ENCODE measurements at places on chromosomes 11 and 22.

DNA sequence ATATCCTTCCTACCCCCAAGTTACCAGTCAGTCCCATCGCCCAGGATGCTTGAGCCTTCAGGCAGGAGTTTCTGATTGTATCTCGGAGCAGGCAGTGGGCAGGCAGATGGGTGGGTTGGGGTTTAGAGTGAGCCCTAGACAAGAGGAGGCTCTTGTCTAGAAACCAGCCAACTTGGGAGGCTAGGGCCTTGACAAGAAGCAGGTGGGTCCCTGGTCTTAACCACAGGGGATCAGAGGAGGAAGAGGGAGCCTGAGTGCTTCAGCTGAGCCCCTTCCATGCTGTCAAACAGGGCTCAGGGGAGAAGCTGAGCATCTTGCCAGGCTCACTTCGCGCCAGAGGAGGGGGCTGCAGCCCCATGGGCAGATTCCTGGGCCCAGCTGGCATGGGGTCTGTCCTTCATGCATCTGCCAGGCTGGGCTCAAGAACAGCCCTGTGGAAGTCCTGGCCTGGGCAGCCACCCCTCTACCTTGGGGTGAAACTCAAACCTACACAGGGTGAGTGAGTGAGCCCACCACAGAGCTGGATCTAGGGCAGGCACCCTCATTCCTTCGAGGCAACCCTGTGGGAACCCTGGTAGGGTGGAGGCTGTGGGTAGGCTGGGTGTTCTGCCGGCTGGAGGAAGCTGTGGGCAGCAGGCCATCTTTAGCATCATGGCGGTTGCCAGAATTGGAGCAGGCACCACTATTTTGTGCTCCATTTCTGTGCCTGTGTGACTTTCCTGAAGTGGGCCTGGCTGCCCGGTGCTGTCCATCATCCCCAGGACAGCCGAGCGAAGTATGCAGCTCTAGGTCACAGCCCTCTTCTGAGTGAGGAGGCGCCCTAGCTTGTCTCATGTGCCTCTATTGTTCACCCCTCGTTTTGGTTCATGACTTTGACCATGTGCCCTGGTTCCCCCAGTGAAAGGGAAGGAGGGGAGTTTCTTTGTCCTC, 108.1 kb downstream of the MORC2 start:
- peak; percentile 5 for DNase-seq

DNA sequence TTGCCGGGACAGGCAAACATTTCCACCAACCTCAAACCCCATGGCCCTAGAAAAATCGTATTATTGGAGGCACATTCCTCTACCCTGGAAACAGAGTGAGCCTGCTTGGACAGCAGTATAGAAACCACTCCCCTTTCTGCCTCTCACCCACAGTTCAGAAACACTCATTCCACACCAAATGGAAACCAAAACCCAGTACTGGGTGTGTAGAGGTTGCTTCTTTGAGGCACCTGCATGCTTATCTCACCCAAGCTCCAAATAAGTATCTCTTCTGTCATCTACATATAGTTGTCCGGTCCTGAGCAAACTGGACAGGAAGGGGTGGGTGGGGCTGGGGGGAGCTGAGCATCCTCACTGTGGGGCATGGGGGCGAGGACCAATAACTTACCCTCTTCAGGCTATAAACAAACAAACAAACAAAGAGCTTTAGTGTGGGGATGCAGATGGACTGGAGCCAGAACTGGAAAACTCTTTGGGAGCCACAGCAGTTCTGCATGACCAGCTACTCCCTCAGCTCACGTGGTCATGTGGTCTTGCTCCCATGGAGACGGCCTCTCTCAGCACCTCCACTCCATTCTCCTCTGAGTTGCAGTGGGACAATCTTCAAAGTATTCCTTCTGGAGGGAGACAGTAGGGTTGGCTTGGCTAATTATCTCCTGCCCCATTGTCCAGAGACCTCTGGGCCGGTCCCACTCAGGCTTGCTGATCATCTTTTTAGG, 1.0 kb upstream of the PLAAT2 start:
- DNase-seq = no peak

DNA sequence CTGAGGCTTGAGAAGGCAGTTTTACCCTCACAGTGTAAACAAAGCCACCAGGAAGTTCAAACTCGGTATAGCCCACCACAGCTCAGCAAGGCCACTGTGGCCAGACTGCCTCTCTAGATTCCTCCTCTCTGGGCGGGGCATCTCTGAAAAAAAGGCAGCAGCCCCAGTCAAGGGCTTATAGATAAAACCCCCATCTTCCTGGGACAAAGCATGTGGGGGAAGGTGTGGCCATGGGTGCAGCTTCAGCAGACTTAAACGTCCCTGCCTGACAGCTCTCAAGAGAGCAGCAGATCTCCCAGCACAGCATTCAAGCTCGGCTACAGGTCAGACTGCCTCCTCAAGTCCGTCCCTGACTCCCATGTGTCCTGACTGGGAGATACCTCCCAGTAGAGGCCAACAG, 69.7 kb downstream of the TTC28 start:
- no peak for DNase-seq

- DNase-seq = no peak
Observed at GRCh38 chr11:83976086-83976485, 689.9 kb upstream of the CCDC90B start.

GRCh38 chr11:29024386-29024785, 916.2 kb downstream of the METTL15 start:
- no peak for DNase-seq

GRCh38 chr22:50072714-50073538, 12.3 kb downstream of the MLC1 start:
- no peak for DNase-seq

DNA sequence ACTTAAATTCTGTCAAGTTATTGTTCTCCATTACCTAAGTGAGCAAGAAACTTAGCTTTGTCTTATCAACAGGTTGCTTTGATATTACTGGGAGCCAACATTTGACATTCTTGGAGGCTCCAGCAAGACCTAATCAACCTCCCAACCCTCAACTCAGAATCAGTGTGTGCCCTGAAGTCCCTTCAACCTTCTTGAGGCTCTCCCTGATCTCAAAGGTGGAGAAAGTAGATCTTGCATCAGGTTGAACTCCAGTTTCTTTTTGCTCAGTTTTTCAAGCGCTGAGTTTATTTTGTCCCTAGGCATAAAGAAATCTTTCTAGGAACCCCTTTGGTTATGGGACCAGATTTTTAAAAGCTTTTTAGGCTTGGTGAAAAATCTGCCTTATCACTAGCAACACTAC, 1.4 kb downstream of the FAM111A start:
- DNase-seq = no peak

DNA sequence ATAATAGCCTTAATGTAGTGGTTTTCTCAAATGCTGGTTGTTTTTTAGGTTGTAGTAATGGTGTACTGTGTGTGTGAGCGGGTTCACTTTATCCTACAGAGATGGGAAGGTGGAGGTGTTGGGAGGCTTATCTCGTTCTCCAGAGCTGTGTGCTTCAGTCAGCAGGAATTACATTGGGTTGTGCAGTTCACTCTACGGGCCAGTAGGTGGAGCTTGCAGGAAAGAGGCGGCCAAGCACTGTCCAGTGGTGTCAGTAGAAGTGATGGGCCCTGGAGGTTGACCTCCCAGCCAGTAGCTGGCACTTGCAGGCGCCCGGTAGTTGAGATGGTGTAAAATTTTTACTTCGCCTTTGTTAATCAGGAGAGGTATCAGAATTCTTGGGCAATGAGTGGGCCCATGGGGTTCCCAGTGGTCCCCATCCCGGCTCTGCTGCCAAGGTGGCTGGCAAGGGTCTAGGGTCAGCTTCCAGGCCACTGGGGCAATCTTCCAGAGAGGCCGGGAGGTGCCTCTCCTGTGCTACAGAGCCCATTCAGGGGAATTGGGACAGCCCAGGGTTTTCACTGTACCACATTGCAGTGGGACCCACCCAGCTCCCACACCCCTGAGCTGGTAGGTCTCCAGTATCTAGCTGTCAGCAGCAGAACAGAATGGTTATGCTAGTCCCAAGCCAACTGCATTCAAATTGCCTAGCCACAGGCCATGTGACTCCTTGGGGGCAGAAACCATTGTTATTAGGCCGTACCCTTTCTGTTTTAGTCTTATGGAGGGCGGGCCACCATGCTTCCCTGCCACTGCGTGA, 43.9 kb downstream of the BIRC2 start:
- peak; percentile 82 for DNase-seq

DNA sequence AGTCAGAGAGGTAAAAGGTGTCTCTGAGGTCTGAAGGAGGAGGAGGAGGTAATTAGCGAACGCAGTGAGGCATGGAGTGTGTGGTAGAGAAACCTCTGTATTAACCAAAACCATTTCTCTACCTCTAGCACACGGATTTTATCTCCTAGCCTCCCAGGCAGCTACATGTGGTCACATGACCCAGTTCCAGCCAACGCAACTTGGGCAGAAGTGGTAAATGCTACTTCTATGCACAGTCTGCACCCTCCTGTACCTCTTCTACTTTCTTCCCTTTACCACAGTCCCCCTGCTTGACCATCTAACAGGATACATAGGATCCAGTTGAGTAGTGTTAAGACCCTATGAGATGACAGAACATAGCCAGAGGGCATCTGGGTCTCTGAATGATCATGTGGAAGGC, 95.7 kb downstream of the XRRA1 start:
- DNase-seq = no peak

DNA sequence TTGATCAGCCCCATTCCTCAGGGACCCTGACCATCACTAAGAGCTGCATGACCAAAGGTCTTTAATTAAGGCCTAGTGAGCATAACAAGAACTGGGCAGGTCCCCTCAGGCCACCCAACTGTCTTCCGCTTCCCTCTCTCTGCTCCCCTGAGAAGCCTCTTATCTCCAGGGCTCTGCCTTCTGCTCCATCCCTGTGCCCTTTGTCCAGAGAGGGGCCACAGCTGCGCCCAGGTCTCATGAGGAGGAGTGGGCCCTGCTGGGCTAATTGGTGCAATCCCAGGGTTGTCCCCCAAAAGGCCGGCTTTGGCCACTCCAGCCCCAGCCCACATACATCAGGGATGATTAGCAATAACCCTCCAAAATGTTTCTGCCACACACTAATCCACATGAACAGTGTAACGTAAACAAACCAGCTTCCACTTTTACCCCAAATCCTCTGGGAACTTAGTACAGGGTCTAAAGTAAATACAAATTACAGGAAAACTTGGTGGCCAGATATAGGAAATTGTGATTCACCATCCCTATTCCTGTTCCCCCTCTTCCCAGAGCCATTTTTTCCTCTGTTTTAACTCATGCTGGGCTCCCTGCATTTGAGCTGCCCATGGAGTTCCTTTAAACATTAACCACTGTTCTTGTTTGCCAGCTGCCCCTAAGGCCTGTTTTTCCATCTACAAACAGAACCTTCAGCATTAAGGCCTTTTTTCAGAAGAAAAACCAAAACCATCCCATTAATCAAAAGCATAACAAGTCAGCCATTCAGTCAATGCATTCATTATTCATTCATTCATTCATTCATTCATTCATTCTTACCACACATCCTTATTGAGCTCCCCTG, 34.6 kb upstream of the CAVIN3 start:
- no peak for DNase-seq

DNA sequence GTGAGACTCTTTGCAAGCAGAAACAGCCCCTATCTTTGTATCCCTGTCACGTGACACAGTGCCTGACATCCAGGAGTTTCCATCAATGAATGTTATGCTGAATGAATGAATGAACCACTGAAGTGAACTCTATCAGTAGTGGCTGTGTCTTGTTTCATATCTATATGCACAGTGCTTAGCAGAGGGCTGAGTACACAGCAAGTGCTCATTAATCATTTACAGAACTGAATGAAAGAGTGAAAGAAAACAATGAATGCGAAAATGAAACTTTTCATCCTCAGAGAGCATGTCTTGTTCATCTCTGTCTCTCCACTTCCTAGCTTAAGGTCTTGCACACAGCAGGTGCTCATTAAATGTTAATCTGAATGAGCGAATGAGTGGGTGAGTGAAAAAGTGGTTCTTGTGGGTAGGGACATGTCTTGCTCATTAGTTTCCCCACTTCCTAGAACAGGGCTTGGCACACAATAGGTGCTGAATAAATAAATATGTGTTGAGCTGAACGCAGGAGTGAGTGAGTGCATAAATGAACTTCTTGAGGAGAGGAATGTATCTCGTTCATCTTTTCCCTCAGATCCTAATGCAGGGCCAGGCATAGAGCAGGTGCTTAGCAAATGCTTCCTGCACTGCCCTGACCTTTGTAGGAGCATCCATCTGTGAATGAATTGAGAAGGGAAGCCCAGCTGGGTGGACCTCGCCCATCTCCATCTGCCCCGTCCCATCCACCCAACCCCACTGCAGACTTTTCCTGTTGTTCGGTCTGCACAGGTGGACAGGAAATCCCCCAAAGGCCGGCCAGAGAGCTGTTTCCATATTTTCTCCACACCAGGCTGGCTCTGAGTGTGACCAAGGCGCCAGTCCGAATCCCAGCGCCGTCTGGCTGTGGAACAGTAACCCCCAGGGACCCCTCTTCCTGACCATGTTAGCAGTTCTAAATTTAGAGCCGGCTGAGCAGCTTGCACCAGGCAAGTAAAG, 113.4 kb upstream of the CRYBB3 start:
- no peak for DNase-seq

DNA sequence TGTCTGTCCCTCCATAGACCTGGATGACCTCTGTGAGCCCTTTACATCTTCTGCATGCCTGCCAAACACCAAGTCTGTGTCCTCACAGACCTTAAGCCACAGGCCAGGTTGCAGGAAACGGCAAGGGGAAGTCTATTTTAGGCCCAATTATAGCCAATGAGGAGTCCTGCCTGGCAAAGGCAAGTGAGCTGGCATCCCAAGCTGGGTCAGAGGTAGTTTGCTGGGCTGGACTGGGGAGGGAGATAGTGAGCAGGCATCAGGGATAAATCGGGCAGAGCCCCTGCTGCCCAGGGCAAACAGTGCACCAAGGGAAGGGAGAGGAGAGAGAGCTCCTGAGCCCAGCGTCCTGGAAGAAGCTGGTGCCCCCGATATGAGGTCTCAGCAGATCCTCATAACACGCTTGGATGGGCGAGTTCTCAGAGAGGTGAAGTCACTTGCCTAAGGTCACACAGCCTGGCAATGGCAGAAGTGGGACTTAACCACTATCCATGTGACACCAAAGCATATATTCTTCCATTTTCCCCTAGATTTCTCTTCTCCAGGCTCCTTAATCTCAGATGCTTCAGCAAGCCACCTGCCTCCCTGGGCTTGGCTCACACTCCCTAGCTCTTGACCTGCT, 3.7 kb upstream of the RELT start:
- DNase-seq = peak; percentile 44

- no peak for DNase-seq
Observed at GRCh38 chr11:41189701-41190436, 269.6 kb downstream of the LRRC4C start.

DNA sequence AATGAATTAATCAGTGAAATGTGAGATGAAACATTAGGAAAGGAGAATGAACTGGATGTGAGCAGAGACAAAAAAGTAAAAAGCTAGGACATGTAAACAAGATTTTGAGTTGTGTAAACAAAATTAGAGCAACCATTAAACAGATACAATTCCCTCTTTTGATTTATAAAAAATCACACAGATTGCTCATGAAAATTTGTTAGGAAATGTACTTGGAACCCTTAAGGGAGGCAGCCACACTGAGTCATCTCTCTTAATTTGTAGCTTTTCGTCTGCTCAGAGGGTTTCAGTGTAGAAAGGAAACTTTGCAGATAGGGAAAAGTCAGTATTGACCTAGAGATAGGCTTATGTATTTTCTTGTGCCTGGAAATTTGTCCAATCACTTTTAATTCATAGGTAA, 49.6 kb upstream of the ME3 start:
- peak; percentile 74 for DNase-seq

Data from AG20443 (cell line).